ENCODE measurements at places on chromosomes 5 and 9.
A peak's percentile ranks its signal among the peaks of the same experiment; 100 is the strongest.

DNA sequence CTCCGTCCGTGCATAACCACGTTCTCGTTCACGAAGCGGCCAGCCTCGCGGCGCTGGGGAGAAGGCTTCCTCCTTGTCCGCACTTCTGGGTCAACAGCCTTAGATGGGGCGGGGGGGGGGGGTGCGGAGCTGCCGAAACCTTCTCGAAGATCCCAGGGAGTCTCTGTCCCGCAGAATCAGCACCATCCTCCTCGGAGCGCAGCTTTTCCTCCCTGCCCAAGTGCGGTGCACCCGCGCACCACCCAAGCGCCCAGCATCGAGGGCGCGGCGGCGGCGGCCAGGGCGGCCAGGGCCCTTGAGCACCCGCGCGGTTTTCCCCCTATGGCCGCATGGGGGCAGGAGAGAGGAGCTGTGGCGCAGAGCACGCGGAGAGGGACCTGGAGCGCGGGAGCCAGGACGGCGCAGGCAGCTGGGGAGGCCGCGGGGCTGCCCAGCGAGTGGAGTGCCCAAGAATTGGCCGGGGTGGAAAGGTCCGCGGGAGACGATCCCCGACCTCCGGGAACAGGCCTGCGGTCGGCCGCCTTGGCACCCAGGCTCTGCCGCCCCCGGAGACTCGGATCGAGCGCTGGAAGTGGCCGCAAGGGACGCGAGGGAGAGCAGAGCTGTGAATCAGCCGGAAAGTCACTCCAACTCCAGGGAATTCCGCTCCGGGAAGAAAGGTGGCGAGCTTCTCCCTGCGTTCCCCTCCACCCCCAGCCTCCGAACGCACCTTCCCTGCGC lies 43.1 kb downstream of the TMEM174 start:
- peak; percentile 62 for DNase-seq

GRCh38 chr9:128262687-128263086 lies 13.1 kb downstream of the GOLGA2 start:
- no peak for DNase-seq

GRCh38 chr5:40628407-40628806 lies 51.3 kb upstream of the PTGER4 start:
- DNase-seq, result no peak

DNA sequence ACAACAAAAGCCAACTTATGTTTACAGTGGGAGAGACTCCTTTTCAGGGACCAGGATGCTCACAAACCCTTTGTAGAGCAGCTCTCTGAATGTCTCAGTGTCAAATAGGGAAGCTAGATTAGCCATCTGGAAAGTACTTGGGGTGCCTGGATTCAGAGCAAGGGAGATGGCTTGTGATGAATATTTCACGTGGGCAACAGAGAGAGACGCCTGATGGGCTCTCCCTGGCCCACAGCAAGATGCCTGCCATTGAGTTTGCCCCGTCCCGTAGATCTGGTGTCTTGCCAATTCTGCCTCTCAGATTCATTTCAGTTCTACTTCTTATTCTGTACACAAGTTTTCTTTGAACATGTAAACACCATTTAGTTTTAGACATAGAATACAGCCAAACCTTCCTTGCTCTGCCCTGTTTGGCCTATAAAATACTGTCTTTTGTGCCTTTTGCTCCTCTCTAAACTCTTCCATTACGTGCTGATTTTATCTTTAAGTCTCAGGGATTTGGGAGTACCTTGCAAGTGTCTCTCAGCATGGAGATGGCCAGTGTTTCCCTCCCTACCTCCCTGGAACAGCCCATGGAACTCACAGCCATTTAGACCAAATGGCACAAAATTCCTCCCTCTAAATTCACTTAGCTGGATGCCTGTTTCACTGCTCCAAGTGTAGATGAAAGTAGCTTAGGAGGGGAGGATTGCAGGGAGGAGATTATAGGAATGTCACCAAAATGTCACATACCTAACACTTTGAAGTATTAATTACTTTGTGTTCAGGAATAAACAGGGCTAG lies 234.3 kb downstream of the SAXO1 start:
- no peak for DNase-seq

DNA sequence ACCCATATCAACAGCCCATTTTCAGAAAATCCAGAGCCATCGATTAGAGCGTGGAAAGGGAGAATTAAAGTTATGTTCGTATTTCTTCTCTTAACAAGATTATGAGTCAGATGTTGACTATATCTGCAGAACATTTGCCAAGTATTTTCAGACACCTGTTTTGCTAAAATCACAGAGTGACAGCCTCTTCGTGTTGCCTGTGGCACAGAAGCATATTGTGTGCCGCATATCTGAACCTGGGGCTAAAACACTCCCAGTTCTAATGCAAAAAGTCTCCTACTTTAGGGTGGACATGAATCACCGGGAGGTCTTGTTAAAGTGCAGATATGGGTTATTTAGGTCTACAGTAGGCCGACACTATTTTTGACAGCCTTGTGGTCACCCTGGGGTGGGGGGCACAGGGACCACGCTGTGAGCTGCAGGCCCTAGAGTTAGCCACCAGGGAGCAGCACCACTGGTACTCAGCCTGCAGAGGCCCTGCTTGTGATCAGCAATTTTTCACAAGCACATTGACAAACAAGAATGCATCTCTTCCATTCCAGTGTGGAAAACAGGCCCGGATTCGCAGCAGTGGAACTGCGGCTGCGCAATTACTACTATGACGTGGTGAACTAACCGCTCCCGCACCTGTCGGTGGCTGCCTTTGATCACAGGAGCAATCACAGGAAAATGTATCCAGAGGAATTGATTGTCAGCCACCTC lies 93.5 kb downstream of the SYK start:
- DNase-seq, result no peak

GRCh38 chr5:59346982-59347381 lies 546.5 kb downstream of the PDE4D start:
- no peak for DNase-seq

- no peak for DNase-seq
Observed at GRCh38 chr5:38835887-38836286, 9.9 kb upstream of the OSMR start.

DNA sequence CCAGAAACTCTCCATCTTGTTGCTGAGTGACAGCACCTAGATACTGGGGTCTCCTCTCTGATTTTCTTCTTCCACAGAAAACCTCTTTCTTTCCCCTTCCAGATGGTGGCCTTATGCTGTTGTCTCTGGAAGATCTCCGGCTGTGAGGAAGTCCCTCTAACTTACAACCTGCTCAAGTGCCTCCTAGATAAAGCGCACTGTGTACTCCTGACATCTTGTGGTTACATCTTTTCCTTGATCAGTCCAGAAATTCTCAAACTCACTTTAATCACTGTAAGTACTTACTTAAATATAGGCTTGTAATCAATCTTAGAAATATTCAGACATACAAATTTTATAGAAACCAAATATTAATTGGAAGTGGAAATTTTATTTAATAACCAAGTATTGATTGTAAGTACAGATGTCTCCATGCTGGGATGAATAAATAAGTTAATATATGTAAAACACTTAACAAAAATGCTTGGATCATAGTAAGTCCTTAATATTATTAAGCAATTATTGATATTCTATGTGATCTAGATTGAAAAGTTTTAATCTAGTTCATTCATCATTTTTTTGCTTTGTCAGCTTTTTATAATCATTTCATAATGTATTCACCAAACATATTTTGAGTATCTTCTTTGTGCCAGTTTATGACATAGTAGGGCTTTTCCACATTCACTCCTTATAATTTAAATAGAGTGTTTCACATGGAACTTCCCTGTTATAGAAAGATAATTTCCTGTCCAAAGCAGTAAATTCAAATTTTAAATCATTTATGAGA lies 1381.4 kb upstream of the CDH6 start:
- no peak for DNase-seq

GRCh38 chr5:61625681-61626621 lies 293.9 kb downstream of the ZSWIM6 start:
- peak; percentile 12 for DNase-seq

GRCh38 chr5:135073761-135074345 lies 39.8 kb upstream of the PITX1 start:
- DNase-seq, result no peak

DNA sequence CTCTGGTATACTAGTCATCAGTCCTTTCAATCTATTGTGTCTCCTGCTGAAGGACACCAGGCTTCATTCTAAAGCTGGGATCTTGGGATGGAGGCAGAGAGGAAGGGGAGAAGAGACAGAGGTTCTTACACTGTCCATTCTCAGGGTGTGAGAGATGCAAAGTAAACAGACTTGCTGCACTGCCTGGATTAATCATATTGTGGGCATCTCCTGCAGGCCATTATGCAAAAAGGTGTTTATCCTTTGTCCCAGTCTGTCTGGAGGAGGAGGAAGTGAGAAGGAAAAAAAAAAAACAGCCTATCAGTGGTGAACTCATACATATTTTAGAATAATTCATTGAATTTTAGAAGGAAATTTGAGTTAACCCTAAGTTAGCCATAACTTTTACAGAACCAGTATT lies 92.9 kb upstream of the TNPO1 start:
- no peak for DNase-seq

Measured in stimulated activated CD4-positive, alpha-beta T cell treated with anti-CD3 and anti-CD28 coated beads, Interleukin-12 subunit alpha, Interleukin-12 subunit beta, amount 100 ng/mL, for 4 hours (primary cell).